Muscle of leg (tissue), 16 donors: ENCODE measurements at places on chromosomes 4 and X.

DNA sequence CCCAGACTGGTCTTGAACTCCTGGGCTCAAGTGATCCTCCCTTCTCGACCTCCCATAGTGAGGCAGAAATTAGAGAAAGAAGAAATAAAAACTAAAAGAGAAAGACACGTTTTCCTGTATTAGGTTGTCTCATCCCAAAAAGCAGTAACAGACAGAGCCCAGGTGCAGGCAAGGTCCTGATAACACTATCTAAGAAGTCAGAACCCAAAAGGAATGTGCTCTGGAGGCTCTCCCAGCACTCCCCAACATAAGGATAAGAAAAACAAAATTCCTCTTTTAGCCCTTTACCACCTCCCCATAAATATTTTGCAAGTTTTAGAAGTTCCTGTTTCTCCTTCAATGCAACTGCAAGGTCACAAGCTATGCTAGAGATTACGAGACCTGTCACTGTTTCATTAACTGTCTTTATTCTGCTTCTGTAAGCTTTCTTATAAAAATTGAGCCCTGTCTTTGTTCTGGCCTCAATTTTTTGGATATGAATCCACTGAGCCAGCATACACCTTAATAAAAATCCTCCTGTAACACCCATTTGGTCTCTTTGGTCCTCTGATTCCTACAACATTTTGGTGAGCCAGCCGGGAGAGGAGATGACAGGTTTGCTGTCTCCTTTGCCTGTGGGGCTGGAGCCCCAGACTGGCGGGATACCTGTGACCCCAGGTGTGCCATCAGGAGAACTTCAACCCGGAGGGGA lies 25.9 kb downstream of the LIAS start:
- DNase-seq, result no peak

GRCh38 chr4:61933527-61933926 lies 733.4 kb downstream of the ADGRL3 start:
- no peak for DNase-seq

- no peak for DNase-seq
Observed at GRCh38 chr4:83281307-83281706, 3.3 kb downstream of the COQ2 start.

GRCh38 chrX:45479835-45480422 lies 279.3 kb upstream of the DIPK2B start:
- no peak for DNase-seq

DNA sequence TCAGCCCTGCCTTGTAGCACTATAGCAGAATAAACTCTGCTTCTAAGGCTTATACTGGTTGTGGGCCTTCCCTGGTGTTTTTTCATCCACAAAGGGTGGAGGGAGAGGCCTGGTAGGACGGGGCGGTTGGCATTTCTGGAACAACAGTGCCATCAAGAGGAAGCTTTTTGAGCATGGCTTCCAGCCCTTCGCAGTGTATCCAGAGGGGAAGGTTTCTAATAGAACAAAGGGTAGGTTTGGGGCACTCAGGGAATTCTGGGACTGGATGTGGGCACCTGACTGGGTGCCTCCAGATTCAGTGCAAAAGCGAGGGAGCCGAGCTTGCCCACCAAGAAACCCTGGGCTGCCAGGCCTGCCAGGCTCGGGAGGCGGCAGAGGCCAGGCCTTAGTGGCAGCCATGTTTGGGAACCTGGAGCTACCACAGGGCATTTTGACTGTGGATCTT lies 229.6 kb upstream of the AGTR2 start:
- peak; percentile 93 for DNase-seq

DNA sequence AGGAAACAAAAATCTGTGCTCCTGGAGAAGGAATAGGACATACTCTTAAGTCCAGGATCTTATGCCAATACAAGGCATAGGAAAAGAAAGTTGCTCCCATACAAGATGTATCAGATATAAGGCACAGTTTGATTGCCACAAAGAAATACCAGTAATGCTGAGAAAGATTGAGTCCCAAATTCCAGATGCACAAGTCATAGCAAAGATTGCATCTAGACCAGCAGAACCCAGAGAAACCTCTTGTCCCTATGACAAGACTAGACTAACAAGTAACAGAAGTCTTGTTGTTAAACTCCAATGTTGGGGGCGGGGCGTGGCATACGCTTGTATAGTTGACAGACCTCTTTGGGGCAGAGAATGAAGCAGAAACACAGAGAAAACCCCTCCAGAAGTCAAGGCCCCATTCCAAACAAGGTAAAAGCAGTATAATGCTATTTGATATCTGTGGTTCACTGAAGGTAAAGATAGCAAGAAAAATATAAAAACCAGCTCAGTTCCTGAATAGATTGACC lies 671.5 kb upstream of the GRIA3 start:
- no peak for DNase-seq

DNA sequence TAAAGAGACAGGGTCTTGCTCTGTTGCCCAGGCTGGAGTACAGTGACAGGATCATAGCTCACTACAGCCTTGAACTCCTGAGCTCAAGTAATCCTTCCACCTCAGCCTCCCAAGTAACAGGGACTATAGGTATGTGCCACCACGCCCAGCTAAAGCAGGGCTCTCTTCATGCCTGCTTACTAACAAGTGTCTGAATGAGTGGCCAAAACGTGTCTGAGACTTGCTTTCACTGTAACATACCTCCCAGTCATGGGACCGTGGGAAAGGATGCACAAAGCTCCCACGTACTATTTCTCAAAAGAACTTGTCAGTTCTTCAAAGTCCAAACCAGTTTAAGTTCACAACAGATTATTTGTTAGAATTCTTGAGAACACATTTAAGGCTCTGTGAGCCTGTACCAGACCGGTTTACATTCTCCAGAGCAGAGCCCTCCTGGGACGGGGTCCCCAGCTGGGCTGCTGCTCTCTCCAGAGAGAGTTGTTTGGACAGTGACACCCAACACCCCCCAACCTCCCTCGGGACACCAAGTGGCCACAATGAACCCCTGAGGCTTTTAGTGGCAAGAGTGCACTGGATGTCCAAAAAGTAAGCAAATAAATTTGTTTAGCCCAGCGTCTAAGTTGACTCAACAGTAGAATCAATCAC lies 24.1 kb downstream of the SH3KBP1 start:
- no peak for DNase-seq

DNA sequence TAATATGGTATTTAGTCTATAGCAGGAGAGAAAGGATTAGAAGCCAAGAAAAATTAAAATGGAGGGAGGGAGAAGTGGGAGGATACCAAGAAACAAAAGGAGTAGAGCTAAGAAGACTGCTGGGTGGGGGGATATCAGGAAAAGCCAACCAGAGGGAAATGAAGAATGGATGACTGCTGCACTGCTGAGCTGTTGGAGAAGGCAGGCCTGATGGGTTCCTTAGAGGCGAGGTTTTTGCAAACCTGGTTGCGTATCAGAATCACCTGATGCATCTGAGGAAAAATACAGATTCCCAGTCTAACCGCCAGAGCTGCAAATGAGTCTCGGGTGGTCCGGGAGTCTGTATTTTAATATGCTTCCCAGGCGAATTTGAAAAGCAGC lies 1.5 kb downstream of the PGRMC1 start:
- DNase-seq, result peak; percentile 32

DNA sequence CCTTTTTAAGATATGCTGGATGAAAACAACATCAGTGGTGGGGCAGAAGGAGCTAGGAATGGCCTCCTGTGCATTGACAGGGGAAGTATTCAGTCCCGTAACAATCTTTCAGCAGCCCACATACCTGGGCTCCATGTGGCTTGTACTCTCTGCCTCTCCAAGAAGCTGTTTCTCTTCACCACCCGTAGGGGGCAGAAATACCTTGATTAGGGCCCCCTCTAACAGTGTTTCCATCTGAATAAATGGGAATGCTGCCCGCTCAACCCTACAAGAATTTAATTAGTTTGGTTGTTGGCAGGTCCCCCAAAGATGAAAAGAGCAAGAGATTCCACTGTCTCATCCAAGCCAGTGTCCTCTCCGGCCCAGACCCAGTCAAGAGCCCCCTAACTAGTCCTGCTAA lies 155.2 kb downstream of the SMIM20 start:
- DNase-seq, result peak; percentile 62

GRCh38 chr4:40555176-40555900 lies 74.3 kb downstream of the RBM47 start:
- no peak for DNase-seq

- DNase-seq, result peak; percentile 40
Observed at GRCh38 chr4:77564231-77564630, 41.4 kb upstream of the CXCL13 start.

- DNase-seq, result no peak
Observed at GRCh38 chrX:132648895-132649294, 160.1 kb upstream of the MBNL3 start.

- DNase-seq, result peak; percentile 77
Observed at GRCh38 chr4:38654273-38654672, 9.7 kb upstream of the KLF3 start.

GRCh38 chr4:112748352-112748878 lies 111.5 kb downstream of the LARP7 start:
- DNase-seq, result peak; percentile 20

GRCh38 chr4:53590187-53590586 lies 1.1 kb downstream of the LNX1 start:
- peak; percentile 90 for DNase-seq

- DNase-seq, result no peak
Observed at GRCh38 chrX:2782171-2782570, 30.3 kb downstream of the XG start.

- no peak for DNase-seq
Observed at GRCh38 chr4:186760576-186760975, 36.9 kb upstream of the FAT1 start.

- no peak for DNase-seq
Observed at GRCh38 chrX:14014526-14014925, 15.2 kb downstream of the GEMIN8 start.

GRCh38 chrX:111568354-111568753 lies 56.9 kb downstream of the SERTM2 start:
- DNase-seq, result peak; percentile 16

GRCh38 chr4:104818579-104818978 lies 323.9 kb upstream of the CXXC4 start:
- DNase-seq, result no peak

GRCh38 chr4:53484911-53485657 lies 106.2 kb downstream of the LNX1 start:
- DNase-seq, result peak; percentile 34

DNA sequence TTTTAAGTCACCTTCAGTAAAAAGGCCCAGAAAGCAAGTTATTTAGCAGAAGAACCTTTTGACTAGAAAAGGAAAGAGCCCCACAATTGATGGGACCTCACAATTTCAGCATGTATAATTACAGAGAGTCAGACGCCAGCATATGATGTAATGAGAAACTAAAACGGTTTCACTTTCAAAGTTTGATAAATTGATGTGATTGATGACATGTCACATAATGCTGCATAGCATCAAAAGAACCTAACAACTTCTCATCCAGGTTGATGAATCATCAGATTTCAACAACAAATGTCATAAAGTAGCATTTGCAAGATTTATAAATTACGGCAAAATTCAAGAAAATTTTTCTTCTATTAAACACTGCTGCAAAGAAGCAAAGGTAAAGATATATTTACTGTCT lies 3.9 kb upstream of the GAR1 start:
- no peak for DNase-seq

GRCh38 chrX:151279161-151279560 lies 102.8 kb downstream of the GPR50 start:
- DNase-seq, result no peak

- DNase-seq, result no peak
Observed at GRCh38 chrX:106649523-106650428, 38.0 kb downstream of the RADX start.

DNA sequence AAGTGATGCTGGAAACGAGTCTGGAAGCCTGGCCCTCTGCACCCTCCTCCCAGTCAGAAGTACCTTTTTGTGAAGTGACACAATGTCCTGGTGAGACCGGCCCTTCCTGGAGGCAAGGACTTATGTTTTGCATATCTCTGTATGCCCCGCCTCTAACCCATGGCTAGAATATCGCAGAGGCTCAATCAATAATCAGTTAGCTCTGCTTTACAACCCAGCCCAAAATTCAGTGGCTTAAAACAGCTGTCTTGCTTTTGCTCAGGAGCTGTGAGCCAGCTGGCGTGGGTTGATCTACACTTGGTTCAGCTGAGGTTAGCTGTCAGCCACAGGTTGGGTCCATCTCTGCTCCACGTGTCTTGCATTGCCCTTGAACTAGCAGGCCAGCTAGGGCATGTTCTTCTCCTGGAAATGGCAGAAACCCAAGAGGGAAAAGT lies 98.8 kb upstream of the METTL14 start:
- peak; percentile 66 for DNase-seq

GRCh38 chrX:53268173-53268572 lies 13.2 kb downstream of the IQSEC2 start:
- no peak for DNase-seq

DNA sequence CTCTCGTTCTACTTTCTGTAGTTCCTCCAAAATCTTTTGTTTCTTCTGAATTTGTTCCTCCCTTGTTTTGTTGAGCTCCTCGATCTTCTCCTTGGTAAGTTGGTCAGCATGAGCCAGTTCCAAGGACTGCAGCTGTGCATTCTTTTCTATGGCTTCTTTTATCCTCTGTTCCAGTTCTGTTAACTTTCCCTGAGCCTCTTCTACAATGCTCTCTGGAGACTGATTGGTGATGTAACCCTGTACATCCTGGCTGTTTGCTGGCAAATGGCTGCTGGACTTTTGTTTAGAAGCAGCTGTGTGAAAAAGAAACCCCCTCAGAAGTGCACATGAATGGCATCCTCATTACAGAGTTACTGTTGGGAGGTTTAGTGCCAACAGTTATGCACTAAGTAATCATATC lies 70.5 kb upstream of the COX18 start:
- DNase-seq, result peak; percentile 69

DNA sequence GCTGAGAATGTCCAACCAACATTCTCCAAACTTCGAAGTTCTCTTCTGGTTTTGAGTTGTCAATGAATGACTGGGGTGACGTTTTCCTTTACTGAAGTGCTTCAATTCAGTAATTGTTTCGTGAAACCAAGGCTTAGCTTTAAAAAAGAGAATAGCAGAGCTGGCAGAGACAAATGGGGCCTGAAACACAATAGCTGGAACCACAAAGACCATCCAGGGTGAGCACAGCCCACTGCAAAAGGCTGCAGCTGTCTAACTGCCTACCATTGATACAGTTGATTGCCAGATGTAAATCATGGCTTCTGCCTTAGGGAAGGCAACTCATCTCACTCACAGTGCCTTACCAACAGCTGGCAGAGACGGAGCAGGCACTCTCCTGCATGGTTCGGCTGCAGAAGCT lies 78.7 kb upstream of the ZNF518B start:
- DNase-seq, result no peak

GRCh38 chr4:180028682-180029081 lies 2214.5 kb upstream of the TENM3 start:
- DNase-seq, result peak; percentile 44

DNA sequence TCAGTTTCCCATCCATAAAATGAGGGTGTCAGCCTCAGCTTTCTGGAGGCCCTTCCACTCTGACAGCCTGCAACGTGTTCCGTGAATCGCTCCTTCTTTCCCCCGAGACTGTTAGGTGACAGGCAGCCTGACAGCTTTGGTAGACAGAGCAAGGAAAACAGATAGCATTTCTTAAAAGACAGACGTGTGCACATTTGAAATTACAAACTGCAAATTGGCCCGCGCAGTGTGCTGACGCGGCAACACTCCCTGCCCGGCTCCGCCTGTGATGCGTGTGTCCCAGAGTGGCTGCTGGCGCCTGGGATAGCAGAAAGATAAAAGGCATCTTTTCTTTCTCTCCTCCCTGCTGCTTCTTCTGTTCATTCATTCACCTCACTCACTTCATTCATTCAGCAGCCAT lies 245.3 kb downstream of the AFAP1 start:
- DNase-seq, result no peak

GRCh38 chrX:39705290-39705689 lies 392.5 kb downstream of the BCOR start:
- peak; percentile 42 for DNase-seq
